ENCODE measurements at places on chromosomes 4 and X. TPM values are rescaled to one million over a fixed set of nuclear protein-coding genes. Genes with fewer than 3 reads are reported as not detected.

LANCL3 gene
- polyA plus RNA-seq: not detected

DNA sequence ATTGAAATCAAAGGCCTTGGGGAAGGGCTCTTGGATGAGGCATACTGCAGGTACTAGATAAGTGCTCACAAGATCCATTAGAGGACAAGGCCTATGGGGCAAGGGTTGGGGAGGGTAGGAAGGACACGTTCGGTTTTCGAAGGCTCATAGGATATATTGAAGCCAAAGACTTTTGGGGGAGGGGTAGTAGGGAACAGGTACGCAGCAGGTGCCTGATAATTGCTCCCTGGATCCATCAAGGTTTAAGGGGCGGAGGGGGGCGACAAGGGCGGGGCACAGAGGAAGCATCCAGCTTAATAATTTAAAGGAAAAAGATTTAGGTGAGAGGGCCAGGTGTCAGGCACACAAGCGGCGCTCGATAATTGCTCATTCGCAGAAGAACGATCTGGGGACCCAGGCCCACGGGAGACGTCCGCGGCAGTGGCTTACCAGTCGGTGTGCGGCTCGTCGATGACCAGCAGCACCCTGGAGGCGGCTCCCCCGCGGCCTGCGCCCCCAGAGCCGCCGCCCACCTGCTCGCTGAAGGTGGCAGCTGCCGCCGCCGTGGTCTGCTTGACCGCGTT is 653 bp downstream of the SYN1 start:
- no peak for DNase-seq

ASB5 gene
- not detected for polyA plus RNA-seq

C4orf46 gene
- 8.5 TPM for polyA plus RNA-seq

HAND2 gene
- polyA plus RNA-seq: not detected

GRCh38 chr4:45944000-45944399 is 179.9 kb downstream of the GABRG1 start:
- peak; percentile 5 for DNase-seq

DNA sequence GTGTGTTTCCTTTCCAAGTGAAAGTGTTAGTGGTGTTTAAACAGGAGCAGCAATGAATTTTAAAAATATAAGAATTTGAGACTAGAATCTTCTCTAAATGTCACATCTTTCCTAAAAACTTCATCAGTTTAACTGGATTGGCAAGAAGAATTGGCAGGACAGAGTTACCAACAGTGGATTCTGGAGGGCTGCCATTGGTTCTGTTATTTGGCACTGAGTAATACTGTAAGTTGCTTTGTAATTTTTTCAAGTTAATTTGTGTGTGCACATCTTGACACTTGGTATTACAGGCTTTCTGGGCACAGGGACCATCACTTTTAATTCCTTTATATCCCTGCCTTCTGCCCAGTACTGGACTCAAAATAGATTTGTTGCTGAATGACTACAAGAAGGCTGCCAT is 4.5 kb upstream of the GPRIN3 start:
- no peak for DNase-seq

DNA sequence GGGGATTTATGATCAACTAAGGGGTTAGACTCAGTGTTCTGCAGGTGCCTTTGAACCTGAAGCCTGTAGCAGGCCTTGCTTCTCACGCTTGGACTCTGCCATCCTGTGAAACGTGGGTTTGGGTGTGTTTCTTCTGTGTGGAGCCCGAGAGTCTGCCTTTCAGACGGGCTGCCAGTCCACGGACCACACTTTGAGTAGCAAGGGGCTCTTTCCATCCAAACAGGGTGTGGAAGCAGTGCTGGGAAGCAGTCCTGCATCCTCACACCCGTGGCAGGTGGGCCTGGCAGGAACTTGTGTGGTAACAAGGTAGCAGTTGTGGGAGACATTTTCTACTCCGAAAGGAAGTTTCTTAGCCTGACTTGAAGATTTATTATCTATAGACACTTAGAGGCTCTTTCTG is 22.7 kb downstream of the RGS12 start:
- no peak for DNase-seq

DNA sequence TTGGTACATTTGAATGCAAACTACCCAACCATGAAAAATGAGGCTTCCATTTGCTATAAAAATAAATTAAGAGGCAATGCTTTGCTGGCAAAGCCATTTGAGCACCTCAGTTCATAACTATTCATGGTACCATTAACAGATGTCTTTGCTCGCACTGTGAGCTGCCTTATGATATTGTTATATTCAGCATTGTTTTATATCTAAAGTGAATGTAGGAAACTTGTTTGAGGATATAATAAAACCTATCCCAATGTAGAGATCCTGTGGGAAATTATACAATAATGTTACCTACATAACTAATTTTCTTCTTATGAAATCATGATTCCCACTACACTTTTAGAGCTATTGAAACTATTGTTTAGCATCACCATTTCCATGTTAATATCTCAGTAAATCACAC is 125.2 kb upstream of the TRAM1L1 start:
- no peak for DNase-seq

All from HepG2 (cell line).